Tibial nerve (tissue), 4 donors: ENCODE measurements at places on chromosomes 11 and 22. TPM values are rescaled to one million over a fixed set of nuclear protein-coding genes. Genes with fewer than 3 reads are reported as not detected.

CELSR1 gene
- 2.0 TPM for total RNA-seq

- H3K27me3 ChIP-seq: no peaks in the 10 kb centered on the region
- no peak overlapping the region for H3K27ac ChIP-seq
- DNase-seq: no peak
Observed at GRCh38 chr22:35802885-35803284, 85.2 kb downstream of the APOL5 start.

DNA sequence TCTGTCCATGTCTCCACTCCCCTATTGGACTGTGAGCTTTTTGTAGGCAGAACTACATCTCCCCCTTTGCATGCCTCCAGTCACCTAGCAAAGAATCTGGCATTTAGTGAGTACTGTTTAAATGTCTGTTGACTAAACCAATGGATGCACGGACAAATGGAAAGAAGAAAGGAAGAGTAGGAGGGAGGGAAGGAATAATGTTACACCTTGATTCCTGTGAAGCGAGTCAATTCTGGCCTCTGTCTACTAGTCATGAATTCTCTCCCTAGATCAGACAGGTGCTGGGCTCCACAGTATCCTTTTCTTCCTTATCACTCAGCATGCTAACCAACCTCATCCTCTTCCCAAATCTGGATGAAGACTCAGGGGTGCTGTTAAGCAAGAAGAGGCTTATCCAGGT lies 33.6 kb downstream of the GALNT18 start:
- no peaks in the 10 kb centered on the region for H3K27me3 ChIP-seq
- no peak for DNase-seq
- no peaks in the 10 kb centered on the region for H3K4me1 ChIP-seq
- H3K27ac ChIP-seq: no peak overlapping the region
- no peak overlapping the region for H3K4me3 ChIP-seq

GRCh38 chr22:33787645-33788456 lies 132.4 kb downstream of the LARGE1 start:
- no peaks in the 10 kb centered on the region for H3K4me1 ChIP-seq
- H3K4me3 ChIP-seq: no peak overlapping the region
- no peak for DNase-seq
- no peak overlapping the region for H3K27ac ChIP-seq
- H3K27me3 ChIP-seq: no peaks in the 10 kb centered on the region
- H3K36me3 ChIP-seq: peaks cover 7% of the 10 kb centered on the region
